Neural crest cell (in vitro differentiated cells): ENCODE measurements at places on chromosomes 1 and 21. TPM values are rescaled to one million over a fixed set of nuclear protein-coding genes. Genes with fewer than 3 reads are reported as not detected.

DNA sequence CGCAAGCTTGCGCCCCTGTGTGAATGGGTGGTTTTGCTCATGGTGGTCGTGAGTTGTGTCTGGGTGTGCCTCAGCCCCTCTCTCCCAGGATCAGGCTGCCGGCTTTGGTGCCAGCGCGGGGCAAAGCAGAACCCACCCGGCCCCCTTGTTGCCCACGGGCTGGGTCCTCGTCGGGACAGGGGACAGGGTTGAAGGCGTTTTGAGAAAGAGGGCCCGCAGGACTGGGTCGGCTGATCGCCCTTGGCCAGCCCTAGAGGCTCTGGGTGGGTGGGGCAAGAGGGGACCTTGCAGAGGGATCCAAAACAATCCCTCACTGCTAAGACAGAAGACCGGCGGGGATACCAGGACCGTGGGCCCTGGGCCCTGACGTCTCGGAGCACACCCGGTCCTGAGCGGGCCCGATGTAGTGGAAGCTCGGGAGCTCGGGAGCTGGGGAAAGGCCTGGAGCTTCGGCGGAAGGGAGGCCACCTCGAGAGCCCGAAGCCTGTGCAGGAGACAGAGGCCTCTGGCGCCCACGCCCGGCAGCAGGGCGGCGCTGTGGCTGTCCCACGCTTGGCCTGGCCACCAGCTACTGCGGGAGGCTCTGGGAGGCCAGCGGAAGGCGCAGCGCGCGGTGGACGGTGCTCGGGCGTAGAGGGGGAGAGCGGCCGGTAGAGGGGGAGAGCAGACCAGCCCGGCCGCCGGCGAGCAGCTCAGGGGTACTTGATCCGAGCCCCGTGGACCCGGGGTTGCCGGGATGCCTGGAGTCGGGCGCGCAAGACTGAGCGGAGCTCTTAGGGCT lies 2.8 kb upstream of the ZNF678 start:
- H3K4me1 ChIP-seq: peaks cover 20% of the 10 kb centered on the region
- H3K36me3 ChIP-seq: peaks cover 18% of the 10 kb centered on the region
- no peak overlapping the region for H3K4me3 ChIP-seq
- H3K27me3 ChIP-seq: no peaks in the 10 kb centered on the region
- H3K27ac ChIP-seq: no peak overlapping the region

DNA sequence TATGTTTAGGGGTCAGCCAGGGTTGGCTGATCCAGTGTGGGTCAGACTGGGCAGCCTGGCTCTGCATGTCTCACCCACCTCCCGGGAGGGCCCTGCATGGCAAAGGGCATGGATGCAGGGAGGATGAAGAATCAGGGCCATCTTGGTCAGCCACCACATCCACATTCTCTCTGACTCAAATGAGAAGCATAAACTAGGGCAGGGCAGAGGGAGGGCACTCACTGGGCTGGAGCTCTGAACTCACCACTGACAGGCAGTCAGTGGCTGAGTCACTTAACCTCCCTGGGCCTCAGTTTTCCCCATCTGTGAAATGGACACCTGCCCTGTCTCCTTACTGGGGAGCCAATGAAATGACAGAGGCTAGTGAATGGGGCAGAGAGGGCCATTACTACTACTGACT lies 4.3 kb upstream of the CELA2A start:
- no peaks in the 10 kb centered on the region for H3K36me3 ChIP-seq
- DNase-seq: no peak
- H3K4me1 ChIP-seq: no peaks in the 10 kb centered on the region
- H3K27me3 ChIP-seq: no peaks in the 10 kb centered on the region
- no peak overlapping the region for H3K4me3 ChIP-seq

DNA sequence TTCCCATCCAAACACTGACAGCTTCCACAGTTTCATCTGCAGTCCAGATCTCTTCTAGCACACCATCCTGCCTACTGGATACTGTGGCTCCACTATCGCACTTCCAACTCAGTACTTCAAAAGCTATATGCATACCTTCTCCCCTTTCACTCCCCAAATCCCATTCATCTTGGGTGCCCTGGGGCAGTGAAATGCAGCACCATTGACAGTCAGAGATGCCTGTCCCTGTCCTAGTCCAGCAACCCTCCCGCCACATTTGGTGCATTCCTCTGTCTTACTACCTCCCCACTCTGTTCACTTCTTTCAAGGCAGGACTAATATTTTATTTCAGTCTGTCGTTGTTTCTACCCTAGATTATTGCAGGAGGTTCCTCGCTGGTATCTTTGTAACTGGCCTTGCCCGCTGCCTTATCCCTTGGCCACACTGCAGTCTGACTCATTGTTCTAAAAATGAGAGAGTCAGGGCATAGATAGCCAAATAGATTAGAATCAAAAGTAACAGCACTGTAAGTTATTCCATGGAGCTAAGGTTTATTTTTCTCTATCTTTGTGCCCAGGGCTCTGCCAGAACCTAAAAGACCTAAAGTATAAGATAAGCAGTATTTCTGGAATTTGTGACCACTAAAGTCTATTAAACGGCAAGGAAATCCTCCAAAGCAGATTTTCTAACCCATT lies 96.7 kb downstream of the ESRRG start:
- H3K4me3 ChIP-seq: no peak overlapping the region
- H3K27ac ChIP-seq: no peak overlapping the region
- peaks cover 3% of the 10 kb centered on the region for H3K27me3 ChIP-seq
- no peak for DNase-seq

- H3K4me3 ChIP-seq: peak overlapping the region; percentile 85
- no peak overlapping the region for H3K27ac ChIP-seq
- no peak for DNase-seq
- H3K36me3 ChIP-seq: peaks cover 21% of the 10 kb centered on the region
- peaks cover 62% of the 10 kb centered on the region for H3K4me1 ChIP-seq
Observed at GRCh38 chr1:42926235-42926878, 32.3 kb downstream of the SLC2A1 start.

Gene DESI2
- 46.5 and 49.2 TPM in 2 replicates for total RNA-seq

Gene ELAPOR1
- 0.64 and 0.70 TPM in 2 replicates for total RNA-seq

Gene IRF6
- total RNA-seq: 0.05 TPM in 1 of 2 replicates, not detected in the other

Gene SMPDL3B
- total RNA-seq: not detected in 2 replicates
